ENCODE measurements at places on chromosomes 12 and 14. TPM values are rescaled to one million over a fixed set of nuclear protein-coding genes. Genes with fewer than 3 reads are reported as not detected.

The KRT75 gene
- not detected for total RNA-seq

The TCTN1 gene
- total RNA-seq, result 50.0 TPM

The HPD gene
- total RNA-seq, result 3.1 TPM

The NID2 gene
- 23.5 TPM for total RNA-seq

The GPR137C gene
- 2.2 TPM for total RNA-seq

The AICDA gene
- not detected for total RNA-seq

The KLHL42 gene
- 38.4 TPM for total RNA-seq

The PHLDA1 gene
- total RNA-seq, result 10.7 TPM

The TRPV4 gene
- 3.6 TPM for total RNA-seq

The LRIG3 gene
- total RNA-seq, result 56.1 TPM

The ANHX gene
- not detected for total RNA-seq

The CLEC1B gene
- total RNA-seq, result not detected

The GPR84 gene
- 0.34 TPM for total RNA-seq

The ALDH2 gene
- 66.9 TPM for total RNA-seq

The RND1 gene
- total RNA-seq, result 1.9 TPM

The BIN2 gene
- 5.0 TPM for total RNA-seq

The PAH gene
- 2.2 TPM for total RNA-seq
